Amniotic stem cell (primary cell): ENCODE measurements at places on chromosomes 13 and 19.

DNA sequence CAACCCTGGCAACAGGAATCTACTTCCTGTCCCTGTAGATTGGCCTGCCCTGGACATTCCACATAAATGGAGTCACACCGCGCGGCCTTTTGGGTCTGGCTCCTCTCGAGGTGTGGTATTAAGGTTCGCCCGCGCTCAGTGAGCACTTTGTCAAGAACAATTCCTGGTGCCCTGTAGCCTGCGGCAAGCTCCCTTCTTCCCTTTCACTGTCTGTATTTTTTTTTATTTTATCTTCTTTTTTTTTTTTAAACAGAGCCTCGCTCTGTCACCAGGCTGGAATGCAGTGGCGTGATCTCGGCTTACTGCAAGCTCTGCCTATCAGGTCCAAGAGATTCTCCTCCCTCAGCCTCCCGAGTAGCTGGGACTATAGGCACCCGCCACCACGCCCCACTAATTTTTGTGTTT, 28.3 kb downstream of the PEX11G start:
- no peak for DNase-seq

- no peak for DNase-seq
Measured at GRCh38 chr13:46032341-46032740, 20.2 kb downstream of the ZC3H13 start.

GRCh38 chr19:13873834-13874515, 3.0 kb upstream of the NANOS3 start:
- DNase-seq, result no peak

DNA sequence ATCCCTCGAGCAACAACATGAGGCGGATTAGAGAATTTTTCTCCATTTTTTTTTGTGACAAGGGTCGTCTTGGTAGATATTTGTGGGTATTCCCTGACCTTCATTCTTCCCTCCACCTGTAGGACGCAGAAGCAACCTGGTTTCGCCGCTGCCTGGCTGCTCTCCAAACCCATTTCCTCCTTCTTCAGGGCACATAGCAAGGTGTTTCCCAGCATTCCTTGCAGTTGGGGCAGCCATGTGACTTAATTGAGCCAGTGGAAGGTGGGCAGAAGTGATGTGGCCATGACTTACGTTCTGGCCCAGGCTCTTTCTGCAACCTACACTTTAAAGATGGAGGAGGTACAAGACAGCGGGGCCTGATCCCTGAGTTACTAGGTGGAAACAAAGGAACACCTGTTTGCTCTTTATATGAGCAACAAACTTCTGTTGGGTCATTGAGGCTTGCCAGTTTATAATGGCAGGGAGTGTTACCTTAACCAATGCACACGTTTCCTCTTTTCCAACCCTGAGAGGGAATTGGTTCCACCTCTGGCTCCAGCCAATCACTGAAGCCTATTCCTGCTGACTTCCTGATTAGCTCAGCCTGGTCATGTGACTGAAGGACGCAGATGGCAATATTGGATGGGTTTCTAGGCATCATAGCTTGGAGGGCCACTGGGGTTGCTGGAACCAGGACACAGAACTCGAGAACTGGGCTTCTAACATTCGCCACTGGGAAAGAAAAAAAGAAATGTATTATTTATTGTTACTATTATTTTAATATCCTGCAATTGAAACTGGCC, 30.8 kb upstream of the ZNRF4 start:
- no peak for DNase-seq

- no peak for DNase-seq
Measured at GRCh38 chr19:34994643-34995541, 5.2 kb upstream of the GRAMD1A start.

DNA sequence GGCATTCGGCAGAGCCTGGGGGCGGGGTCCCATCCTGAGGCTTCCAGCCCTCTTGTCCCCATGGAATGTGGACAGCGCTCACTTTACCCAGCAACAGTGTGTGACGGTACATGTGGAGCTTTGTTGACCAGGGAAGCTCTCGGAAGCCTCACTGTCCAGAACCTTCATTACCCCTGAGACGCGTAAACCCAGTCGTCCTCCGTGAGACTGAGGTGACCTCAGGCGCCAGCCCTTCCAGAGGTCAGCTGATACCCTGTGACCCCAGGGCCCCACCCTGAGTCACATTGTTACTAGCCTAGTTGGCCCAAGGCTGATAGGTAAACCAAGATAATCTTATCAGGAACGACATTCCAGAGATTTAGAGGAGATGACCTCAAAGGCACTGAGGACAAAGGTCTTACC, 10.2 kb upstream of the TMEM160 start:
- no peak for DNase-seq

- DNase-seq, result no peak
Measured at GRCh38 chr13:59846845-59847620, 316.7 kb downstream of the DIAPH3 start.

DNA sequence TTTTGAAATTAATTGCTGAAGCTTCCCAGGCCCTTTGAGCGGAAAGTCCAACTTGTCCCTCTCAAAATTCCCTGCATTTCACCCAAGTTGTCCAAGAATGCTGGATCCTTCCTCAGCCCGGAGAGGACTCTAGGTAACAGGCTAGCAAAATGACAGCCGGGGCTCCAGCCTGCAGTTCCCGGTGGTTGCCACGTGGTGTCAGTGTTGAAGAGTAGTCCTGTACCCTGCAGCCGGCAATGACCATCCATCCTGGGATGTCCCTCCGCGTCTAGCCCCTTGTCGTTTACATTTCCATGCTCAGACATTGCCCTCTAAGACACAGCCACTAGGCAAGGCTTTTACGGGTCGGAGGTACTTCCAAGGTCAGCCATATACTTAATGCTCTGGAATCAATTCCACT, 31.4 kb upstream of the MTIF3 start:
- no peak for DNase-seq

- no peak for DNase-seq
Measured at GRCh38 chr13:29935309-29935981, 85.0 kb upstream of the UBL3 start.

DNA sequence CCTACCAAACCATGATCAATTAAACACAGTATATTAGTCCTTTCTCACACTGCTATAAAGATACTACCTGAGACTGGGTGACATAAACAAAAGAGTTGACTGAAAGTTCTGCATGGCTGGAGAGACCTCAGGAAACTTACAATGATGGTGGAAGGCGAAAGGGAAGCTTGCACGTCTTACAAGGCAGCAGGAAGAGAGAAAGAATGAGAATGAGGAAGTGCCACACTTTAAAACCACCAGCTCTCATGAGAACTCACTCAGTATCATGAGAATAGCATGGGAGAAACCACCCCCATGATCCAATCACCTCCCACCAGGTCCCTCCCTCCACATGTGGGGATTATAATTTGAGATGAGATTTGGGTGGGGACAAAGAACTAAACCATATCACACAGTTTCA, 324.9 kb upstream of the ZNF507 start:
- no peak for DNase-seq

- no peak for DNase-seq
Measured at GRCh38 chr13:44868397-44868796, 120.9 kb downstream of the NUFIP1 start.

DNA sequence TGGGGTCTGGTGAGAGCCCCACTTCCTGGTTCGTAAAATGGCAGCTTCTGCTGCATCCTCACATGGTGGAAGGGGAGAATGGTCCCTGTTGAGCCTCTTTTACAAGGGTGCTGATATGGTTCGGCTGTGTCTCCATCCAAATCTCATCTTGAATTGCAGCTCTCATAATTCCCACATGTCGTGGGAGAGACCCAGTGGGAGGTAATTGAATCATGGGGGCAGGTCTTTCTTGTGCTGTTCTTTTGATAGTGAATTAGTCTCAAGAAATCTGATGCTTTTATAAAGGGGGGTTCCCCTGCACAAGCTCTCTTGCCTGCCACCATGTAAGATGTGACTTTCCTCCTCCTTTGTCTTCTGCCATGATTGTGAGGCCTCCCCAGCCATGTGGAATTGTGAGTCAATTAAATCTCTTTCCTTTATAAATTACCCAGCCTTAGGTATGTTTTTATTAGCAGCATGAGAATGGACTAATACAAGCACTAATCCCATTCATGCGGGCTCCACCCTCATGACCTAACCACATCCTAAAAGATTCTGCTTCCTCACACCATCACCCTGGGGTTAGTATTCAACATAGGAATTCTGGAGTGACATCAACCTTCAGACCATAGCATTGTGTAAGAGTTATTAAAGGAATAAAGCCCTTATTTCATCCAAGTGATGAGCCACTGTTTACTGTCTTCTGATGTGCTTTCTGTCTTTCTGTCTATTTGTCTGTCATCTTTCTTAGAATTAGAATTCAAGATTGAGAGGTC, 159.0 kb upstream of the IRS2 start:
- DNase-seq, result no peak
